ENCODE measurements at places on chromosomes 4 and X.

DNA sequence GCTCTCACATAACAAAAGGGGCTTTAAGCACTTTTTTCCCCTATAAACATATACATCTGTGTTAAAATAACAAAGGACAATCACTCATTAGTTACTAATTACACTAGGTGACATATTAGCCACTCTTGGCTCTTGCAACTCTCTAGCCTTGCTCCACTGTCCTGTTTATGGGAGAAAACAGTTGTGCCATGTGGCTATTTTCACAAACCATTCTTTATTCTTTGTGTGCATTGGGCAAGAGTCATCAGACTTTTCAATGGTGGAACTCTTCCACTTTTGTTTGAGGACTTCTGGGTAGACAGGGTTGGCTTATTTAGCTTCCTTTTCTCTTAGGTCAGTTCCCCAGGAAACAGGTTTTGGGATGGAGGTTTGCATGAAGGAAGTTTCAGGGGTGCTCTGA is 16.0 kb upstream of the FAM149A start:
- no peak for DNase-seq

DNA sequence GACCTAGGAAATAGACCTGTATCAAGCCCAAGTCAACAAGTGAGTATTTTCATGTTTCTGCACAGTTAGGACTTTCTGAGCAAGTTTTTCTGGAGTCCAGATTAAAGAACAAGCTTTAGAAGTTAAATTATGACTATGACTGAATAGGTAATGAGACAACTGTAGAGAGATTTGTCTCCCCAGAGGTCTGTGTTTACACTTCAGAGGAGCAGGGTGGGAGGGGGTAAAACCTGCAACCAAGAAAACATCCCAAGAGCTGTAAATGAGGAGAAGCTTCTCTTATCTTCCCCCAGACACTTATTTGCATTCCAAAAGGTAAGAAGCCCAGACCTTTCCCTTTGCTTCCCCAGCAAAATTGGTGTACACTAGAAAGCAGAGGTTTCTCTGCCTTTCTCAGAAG is 22.1 kb upstream of the CEP135 start:
- DNase-seq: no peak

DNA sequence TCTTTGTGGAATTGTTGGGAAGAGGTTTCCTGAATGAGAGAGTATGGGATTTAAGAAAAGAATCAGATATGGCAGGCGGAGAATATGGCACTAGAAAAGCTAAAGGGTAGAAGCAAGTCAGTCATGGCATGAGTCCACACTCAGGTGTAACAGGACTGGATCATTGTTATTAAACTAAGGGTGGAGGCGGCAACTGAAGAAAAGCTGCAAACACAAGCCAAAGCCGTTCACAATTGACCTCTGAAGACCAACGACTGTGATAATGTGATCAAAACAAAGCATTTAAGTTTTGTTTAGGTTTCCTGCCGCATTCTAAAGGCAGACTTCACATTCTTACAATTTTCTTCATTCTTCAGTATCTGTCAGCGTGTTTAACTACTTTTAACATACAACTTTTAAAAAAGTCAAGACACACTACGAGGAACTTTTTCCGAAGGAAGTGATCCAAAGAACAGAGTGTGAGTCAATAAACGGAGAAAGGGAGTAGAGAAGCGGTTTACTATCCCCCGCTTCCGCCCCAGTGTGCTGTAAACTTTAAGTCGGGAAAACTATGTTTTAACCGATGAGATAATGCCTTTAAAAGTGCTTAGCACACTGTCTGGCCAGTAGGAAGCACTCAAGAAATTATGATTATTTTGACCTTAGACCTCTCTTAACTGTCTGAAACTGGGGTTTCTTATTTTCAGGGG is 909 bp upstream of the SLAIN2 start:
- no peak for DNase-seq

DNA sequence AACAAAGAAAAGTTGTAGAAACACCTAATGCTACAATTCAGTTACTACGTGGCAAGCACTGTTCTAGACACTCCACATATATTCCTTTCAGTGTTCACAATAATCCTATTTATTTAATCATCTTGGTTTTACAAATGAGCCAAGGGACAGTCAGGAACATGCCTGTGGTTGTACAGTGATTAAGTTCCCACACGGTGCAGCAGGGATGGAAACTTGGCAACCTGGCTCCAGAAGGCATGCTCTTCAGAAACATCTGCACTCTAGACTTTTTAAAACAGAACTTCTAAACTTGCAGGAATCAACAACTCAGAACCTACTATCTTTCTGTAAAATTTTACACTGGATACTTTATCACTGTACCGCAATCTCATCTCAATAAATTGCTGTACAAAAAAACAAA is 32.1 kb downstream of the TAPT1 start:
- no peak for DNase-seq

DNA sequence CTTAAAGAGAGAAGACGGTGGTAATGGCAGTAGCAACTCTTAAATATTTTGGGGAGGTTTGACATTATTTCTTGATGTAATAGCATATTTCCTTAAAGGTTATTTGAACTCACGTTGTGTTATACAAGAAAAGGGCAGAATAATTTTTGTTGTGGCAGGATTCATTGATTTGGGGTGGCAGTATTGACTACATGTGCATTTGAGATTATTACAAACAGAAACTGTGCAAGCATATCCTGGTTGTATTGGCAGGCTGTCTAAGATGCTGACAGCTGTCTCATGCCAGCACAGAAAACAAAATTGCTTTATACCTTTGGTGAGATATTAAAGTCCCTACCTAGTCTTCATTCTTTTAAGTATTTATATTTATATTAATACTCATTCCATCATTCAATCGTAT is 300.7 kb upstream of the MAGEC2 start:
- no peak for DNase-seq

DNA sequence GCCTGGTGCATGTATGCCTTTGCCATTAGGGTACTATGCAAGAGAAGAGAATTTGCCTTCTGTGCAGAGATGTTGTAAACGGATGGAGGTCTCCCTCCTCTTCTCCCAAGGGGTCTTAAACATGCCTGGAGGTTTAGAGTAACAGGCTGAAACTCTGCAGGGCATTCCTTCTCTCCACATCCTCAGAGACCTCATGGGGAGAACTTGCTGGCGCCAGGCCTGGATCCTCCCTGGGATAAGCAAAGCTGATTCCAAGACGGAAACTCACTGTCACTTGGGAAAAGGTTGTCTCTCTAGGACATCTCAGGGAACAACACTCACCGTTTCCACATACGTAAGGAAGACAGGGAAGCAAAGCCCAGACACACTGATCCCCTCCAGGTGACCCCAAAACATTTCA is 76.9 kb upstream of the GPM6B start:
- DNase-seq: no peak

- DNase-seq: no peak
Observed at GRCh38 chr4:135316266-135316779, 1114.7 kb upstream of the PABPC4L start.

DNA sequence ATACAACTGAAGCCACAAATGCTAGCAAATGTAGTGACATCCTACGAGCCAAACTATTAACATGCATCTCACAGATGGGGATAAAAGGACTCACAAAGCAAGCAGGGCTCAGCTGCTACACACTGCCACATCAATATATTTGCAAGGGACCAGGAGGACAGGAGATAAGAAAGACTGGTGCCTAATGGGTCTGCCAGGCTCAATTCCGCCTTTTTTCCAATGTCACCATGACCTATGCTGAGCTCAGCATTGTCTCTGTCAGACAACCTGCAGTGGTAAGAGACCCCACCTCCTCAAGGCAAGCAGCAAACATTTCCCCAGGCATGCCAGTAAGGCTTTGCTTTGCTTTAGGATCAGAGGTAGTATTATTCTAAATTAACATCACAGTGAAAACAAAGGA is 435 bp downstream of the DCX start:
- no peak for DNase-seq

DNA sequence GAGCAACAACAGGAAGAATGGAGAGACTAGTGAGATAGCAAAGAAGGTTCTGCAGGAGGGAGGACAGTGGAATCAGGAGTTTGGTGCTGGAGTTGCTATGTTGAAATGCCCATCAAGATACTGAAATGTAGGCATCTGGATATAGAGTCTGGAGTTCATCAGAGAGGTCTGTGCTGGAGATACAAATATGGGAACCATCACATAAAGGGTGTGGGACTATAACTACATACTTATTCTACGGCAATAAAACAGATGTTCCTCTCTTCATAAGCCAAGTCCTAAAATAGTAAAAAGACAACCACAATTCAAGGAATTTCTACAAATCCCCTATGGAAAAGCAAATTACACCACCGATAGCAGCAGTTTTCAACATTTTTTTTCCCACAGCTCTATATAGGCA is 1.6 kb downstream of the MED14 start:
- no peak for DNase-seq

GRCh38 chr4:142128529-142128928 is 492.1 kb downstream of the IL15 start:
- no peak for DNase-seq

GRCh38 chr4:15847746-15848145 is 69.6 kb downstream of the CD38 start:
- DNase-seq: no peak

DNA sequence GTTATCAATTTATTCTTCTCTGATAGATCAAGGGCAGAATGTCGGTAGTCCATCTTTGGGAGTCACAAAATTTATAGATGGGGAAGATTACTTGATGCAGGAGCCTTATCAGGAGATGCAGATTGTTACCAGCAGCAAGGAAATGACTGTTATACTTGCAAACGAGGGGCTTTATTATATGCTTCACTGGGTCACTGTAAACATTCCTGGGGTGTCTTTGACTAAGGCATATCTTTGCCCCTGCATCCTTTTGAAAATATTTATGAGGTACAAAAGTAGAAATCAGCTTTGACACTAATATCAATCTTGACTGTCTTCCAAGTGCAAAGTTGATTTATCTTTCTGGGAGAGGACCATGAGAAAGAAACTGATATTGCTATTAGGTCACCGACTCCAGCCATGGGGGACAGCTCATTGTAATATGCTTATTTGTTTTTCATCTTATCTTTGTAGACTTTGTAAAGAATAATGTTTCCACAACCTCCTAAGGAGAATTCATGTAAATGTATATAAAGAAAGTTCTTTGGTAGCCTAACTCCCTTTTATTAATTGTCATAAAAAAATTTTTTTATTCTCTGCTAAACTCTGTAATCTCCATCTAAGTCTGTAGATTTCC is 177.3 kb upstream of the EMCN start:
- no peak for DNase-seq

- DNase-seq: no peak
Observed at GRCh38 chrX:53261355-53261972, 19.9 kb downstream of the IQSEC2 start.

DNA sequence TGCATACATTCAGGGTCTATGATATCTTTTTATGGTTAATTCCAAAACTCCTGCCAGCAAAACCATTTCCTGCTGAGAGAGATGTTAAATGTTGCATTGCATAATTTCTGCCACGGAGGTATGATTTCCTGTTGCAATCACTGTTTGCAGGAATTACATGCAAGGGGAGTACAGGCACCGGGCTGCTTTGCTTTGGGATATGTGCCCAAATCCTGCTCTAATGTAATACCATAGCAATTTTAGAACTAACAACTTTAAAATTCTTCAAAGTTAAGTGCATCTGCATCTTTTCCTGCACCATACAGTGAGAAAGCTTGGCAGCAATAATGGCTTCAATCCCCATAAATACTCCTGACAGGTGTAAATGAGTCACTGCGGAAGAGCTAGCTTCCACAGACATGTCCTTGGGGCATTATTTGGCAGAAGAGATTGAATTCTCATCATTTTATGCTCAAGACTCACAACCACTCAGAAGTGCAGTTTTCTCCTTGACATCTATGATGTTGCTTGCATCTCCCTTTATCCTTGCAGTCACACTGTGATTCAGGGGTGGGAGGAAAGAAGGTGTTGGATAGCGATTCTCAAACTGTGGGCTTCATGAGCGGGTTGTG is 29.6 kb downstream of the TRIM2 start:
- DNase-seq: no peak

Data from activated CD8-positive, alpha-beta memory T cell treated with anti-CD3 and anti-CD28 coated beads for 48 hours (primary cell).